Effector CD4-positive, alpha-beta T cell (primary cell): ENCODE measurements at places on chromosomes 7 and 10.

- DNase-seq, result no peak
These were observed 47.2 kb upstream of the RABGEF1 start for GRCh38 chr7:66693331-66693730.

- DNase-seq, result no peak
These were observed 187.1 kb downstream of the ARHGAP21 start for GRCh38 chr10:24536636-24537035.

DNA sequence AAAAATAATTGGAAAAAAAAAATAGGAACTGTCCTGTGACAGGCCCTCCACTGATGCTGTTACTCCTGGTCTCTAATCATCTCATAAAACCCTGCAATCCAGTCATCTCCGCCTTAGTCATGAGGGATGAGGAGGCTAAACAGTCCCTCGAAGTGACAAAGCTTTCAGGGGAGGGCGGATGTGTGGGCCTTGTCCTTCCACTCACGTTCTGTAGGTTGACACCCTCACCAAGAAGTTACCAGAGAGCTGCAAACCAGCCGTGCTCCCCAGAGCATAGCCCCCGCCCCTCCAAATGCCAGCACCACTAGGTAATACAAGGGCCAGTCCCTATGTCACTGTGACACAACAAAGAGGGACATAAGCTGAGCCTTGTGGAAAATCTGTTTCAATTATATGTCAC, 11.9 kb downstream of the COBL start:
- no peak for DNase-seq

DNA sequence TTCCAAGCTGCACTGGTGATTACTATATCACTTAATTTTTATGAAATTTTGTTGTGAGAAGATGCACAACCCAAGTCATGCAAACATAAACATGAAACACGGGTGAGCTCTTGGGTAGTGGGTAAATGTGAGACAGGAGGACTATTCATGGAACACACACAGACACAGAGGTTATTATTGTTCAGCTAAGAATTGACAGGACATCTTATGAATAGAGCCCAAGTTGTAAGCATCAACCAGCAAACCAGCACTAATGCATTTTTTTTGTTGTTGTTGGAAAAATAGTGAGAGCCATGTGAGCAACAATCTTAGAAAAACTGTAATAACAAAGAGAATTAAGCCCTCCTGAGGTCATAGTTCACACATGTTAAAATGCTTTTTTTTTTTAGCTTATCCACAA, 1179.7 kb downstream of the GATA3 start:
- DNase-seq, result no peak

DNA sequence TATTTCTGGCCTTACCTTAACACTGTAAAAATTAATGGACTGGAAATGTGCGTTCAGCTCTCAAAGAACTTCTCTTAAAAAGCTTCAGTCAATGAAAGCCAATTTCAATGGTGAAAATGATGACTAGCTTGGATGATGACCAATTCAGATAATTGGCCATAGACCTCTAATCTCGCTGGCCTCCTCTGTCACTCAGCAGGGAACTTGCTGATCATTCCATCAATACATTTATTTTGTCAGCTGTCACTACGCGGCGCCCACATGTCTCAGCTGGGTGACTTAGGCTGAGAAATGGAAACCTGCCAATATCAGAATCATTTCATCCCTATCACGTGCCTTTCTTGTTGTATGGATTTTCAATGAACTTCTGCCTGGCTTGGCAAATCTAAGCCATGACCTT, 673.0 kb upstream of the AUTS2 start:
- DNase-seq, result no peak

DNA sequence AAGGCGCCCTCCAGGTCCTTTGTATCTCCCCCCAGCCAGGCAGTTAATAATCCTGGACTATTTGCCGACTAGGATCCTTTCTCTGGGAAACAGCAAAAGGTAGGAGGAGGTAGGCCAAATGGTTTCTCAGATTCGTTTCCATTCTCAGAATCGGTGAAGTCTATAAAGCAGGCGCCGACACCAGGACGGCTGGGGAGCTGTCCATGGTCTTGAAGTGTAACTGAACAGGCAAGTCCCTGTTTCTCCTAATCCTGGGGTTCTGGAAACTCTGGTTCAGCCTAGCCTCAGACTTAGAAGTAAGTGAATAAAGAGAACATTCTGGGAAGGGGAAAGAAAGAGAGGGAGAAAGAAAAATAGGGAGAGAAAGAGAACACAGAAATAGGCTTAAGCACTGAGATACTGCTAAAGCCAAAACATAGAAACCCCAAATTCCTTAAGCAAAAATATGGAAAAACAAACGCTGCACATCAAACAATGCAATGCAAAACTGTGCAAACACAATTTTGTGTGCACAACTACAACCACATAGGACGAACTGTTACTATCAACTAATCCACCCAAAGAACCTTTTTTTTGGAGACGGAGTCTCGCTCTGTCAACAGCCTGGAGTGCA, 11.1 kb upstream of the INA start:
- DNase-seq, result no peak

GRCh38 chr10:1613511-1613910, 123.8 kb downstream of the ADARB2 start:
- DNase-seq, result no peak

DNA sequence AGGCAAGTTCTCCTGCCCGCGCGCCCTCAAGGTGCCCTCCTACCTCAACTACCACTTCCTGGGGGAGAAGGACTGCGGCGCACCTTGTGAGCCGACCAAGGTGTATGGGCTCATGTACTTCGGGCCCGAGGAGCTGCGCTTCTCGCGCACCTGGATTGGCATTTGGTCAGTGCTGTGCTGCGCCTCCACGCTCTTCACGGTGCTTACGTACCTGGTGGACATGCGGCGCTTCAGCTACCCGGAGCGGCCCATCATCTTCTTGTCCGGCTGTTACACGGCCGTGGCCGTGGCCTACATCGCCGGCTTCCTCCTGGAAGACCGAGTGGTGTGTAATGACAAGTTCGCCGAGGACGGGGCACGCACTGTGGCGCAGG, 1.4 kb downstream of the FZD1 start:
- DNase-seq, result no peak

- no peak for DNase-seq
These were observed 65.6 kb downstream of the HK1 start for GRCh38 chr10:69343905-69344304.

GRCh38 chr10:58026036-58026435, 241.7 kb downstream of the IPMK start:
- DNase-seq, result no peak

DNA sequence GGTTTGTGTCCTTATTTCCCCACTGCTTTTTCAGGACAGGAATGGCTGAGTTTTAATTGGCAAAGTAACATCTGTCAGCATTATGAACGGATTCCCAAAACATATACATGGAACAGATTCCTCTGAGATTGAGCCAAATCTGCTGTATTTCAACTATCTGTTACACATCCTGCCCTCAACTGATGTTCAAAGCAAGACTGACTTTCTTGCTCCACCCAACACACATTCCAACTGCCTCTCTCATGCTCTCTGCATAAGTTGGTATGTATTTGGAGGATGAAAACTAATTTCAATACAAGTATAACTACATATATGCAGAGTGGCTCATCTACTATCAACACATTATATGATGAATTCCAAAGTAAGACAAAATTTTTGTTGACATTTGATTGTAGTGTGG, 342.2 kb downstream of the GATA3 start:
- DNase-seq, result no peak

GRCh38 chr10:69279110-69279509, 814 bp downstream of the HK1 start:
- DNase-seq, result no peak

GRCh38 chr7:23547662-23548061, 15.9 kb upstream of the TRA2A start:
- no peak for DNase-seq

DNA sequence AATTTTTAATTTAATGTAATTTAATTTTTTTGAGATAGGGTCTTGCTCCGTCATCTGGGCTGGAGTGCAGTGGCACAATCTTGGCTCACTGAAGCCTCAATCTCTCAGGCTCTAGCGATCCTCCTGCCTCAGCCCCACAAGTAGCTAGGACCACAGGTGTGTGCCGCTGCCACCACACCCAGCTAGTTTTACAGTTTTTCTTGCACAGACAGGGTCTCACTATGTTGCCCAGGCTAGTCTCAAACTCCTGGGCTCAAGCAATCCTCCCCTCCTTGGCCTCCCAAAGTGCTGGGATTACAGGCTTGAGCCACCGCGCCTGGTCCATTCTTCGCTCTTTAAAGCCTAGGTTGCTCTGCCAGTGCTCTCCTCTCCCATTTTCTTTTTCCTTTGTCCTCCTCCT, 12.9 kb downstream of the CALML3 start:
- DNase-seq, result no peak

DNA sequence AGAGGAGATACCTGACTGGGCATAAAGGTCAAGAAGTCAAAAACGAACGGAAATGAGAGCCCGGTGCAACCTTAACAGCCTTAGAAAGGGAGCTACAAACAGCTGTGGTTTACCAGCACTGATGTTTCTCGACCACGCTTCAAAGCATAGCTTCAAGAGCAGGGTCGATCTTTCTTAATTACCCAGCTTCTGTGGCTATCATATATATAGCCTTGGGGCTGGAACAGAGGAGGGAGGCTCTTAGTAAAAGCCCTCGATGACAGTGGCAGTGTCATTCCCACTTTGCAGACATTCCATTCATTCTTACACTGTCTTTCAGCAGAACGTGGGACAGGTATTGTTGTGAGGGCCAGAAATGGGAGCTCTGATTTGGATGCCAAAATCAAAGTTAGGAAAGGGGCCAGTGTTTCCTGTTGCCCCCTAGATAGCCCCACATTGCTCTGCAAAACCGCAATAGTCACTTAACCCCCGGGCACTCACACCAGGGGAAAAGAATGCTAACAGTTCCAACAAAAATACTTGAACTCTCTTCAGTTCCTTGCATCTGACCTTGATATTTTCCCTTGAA, 141.5 kb downstream of the MTPAP start:
- no peak for DNase-seq

DNA sequence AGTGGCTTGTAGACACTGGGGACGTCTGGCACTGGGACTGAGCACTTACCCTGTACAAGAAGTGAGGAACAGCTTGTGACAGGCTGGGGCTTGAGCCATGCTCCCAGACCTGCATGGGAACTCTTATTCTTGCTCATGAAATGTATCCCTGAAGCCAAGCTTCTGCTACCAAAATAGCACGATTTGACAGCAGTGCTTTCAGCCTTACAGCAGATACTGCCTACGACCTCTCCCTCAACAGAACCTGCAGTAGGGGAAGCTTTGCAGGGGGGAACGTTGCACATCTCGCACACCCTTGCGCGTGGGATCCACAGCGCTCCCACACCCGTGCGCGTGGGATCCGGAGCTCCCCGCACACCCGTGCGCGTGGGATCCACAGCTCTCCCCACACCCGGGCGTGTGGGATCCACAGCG, 88.0 kb downstream of the CREM start:
- DNase-seq, result no peak

DNA sequence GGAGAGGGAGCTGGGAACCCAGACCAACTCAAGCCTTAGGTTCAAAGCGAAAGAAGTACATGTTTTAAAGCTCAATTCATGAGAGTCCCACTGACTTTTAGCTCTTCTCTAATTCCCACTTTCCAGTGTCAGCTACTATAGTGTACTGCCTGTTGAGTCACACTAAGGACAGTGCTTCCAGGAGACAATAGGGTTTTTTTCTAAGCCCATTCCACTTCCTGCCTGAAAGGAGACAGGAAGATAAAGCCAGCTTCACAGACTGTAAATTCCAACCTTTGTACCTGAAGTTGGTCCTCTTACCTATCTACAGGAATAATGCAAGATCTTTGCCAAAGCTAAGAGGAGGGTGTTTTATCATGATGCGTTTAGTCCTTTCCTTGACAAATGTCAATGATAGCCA, 4.4 kb downstream of the MSRB2 start:
- DNase-seq, result no peak

- no peak for DNase-seq
These were observed 27.1 kb downstream of the LRRC20 start for GRCh38 chr10:70355051-70356021.

DNA sequence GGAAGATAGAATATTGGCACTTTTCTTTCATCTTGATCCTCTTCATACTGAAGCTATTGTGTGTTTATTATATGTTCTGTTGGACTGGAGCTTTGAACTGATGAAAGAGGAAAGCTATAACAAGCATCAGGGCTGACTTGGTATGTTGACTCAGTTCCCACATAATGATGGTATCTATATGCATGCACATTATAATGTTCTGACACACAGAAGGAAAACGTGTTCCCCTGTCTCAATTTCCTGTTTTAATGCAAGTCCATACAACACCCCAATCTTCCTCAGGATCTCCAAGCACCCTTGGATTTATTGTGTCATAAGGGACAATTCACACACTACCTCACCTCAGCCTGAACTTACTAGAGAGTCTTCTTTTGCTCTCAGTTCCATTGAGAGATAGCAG, 8.3 kb upstream of the WASL start:
- DNase-seq, result no peak

DNA sequence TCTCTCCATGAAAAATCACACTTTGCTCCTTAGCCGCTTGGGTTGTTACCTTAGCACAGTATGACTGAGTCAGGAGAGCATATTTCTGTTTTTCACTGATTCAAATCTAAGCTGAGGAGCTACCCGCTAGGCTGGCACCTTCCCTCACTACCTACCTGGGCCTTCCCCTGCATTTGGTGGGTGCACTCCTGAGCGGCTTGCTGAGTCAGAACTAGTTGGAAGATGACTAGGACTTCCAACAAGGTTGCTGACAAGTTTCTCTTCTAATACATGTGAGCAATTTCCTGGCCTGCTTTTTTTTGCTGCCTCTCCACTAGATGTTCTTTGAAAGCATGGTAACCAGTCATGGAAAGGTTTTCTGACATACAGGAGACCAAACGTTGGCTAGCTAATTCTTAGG, 43.8 kb upstream of the SEC61G start:
- no peak for DNase-seq

DNA sequence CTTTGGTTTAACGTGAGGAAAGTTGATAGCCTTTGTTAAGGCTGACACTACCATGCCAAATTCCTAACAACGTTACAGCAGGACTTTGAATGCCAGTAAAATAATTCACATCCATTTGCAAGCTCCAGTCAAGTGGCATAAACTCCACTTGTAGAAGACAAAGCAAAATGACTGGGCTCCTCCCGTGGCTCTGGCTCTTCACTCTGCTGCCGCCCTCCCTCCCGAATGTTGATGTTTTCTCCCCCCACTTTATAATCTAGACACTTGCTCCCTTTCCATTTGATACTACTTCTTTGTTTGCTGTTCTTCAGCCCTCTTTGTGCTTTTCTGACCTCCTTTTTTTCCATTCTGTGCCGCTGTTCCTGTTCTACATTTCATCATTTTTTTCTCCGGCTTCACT, 22.8 kb upstream of the ITGB8 start:
- DNase-seq, result no peak

- no peak for DNase-seq
These were observed 58.8 kb downstream of the CAV1 start for GRCh38 chr7:116583653-116584052.

- no peak for DNase-seq
These were observed 39.4 kb downstream of the GBX1 start for GRCh38 chr7:151128144-151128543.

DNA sequence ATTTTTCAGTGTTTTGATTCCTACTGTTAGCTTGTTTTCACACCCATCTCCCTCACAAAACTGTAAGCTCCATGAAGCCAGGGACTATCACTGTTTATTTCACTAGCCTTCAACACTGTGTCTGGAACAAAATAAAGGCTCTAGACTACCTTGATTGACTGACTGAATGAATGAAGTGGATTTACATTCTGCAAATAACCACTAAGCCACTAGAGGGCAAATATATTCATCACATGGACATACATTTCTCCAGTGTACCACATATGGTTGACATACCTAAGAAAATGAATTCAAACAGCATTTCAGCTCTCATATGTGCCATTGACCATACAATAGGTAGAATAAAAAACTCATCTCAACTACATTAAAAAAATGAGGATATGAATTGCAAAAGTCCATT, 185.9 kb downstream of the RAB11FIP2 start:
- no peak for DNase-seq
